Activated CD4-positive, alpha-beta T cell treated with anti-CD3 and anti-CD28 coated beads, Interleukin-2, amount 50 U/mL, for 48 hours (primary cell): ENCODE measurements at places on chromosomes 3 and 15.

GRCh38 chr3:82707035-82707434 is 945.6 kb upstream of the GBE1 start:
- no peak for DNase-seq

DNA sequence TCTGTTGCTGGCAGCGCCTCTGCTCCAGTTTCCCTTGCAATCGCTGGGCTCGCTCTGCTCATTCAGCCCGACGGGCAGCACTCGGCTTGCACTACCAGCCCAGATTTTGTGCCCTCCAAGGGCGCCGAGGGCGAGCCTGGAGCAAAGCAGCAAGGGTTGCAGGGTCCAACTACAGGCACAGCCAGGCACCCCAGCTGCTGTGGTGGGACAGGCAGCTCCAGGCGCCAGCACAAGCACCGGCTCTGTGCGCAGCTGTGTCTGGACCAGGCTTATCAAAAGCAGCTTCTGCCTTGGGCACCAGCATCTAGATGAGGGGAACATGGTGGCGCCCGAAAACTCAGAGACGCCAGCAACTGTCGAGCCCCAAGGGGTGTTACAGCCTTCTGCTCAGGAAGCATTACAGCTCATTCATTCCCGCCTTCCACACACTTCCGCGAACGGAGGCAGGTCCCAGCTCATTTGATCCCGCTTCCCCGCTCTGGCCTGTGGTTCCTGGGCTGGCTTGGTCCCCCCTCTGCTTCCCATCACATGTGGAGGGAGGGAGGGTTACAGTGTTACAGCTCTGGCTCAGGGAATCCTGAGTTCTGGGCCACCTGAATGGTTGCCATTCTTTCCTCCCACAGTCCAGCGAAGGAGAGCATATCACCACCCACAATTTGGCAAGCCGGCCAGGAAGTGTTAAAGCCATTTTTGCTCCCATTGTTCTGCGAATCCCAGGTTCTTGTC is 409.9 kb upstream of the ALCAM start:
- no peak for DNase-seq

GRCh38 chr3:30465454-30465853 is 140.9 kb upstream of the TGFBR2 start:
- DNase-seq = no peak

DNA sequence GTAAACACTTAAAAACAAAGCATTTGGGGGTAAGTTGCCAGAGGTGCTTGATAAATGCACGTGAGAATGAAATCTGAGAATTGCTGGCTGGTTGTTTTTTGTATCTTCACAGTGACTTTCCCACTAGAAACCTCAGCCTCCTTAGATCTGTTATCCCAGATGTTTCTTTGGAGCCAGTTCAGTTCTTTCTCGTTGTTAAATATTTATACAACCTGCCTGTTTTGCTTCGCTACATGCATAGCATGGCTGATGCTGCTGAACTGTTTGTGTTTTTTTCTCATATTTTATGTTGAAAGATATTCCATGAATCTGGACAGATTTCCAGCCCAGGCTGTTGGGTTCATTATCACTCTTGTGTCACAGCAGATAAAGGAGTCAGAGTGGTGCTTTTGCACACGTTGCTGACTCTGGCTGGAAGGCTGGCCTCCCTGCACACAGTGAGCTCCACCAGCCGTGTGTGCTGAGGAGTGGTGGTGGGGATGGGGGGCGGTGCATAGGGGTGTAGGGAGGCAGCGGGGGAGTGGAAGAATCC is 80.2 kb downstream of the ARNT2 start:
- DNase-seq = no peak

DNA sequence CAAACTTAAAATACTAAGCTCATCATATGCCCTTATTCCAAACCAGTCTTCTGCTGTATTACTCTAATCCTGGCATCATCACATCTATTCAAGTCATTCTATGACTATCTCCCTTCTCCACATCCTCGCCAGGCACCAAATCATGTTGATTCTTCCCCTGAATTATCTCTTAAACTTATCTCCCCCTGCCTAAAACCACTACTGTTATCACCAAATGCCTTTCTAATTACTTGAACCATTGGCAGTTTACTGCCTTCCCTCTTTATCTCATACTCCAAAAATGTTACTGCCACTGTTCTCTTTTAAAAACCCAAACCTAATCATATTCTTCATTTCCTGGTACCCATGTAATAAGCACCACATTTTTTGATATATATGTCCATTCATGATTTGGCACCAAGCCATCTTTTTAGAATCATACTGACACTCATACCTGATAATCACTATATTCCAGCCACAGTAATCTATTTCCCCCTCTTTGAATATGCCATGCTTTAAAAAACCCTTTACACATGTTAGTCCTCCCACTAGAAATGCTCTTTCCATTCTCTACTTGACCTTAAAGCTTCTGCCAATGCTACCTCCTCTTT is 126.8 kb downstream of the PEAK1 start:
- DNase-seq = no peak

- no peak for DNase-seq
These were observed at the start of gene TAGLN3 for GRCh38 chr3:111998636-111999483. TSS of gene TAGLN3 (plus strand) at chr3:111998922. CDS start at chr3:111999423, 501 bp downstream.

DNA sequence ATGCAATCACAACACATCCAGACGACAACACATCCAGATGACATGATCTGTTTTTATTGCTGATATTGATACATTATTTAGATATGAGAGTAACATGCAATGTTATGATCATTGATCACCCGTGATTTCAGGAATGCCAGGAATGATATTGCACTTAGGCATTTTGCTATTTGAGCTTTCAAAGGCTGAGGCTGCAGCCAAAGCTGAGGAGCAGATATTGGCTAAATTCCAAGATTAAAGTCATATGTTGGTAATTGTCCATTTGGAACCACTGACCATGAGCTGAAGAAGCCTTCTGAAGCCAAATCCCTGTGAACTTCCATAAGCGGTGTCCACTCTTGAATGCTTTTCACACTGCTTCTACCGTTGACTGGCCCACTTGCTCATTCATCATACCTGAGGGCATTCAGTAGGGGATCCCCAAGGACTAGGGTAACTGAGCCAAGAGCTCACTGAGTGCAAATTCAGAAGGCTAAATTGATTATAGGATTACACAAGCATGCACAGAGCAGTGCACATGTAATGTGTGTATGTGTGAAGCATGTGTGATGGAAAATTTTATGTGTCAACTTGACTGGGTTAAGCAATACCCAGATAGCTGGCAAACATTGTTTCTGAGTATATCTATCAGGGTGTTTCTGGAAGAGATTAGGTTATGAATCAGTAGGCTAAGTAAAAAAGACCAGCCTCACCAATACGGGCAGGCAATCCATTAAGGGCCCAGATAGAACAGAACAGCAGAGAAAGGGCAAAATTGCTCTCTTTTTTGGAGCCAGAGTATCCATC is 92.1 kb upstream of the PLAAT1 start:
- no peak for DNase-seq

- no peak for DNase-seq
These were observed 553.1 kb upstream of the CBLB start for GRCh38 chr3:106421909-106422308.

- no peak for DNase-seq
These were observed 286.5 kb upstream of the RBMS3 start for GRCh38 chr3:28994161-28994905.

GRCh38 chr15:26158176-26158575 is 295.0 kb upstream of the ATP10A start:
- no peak for DNase-seq

DNA sequence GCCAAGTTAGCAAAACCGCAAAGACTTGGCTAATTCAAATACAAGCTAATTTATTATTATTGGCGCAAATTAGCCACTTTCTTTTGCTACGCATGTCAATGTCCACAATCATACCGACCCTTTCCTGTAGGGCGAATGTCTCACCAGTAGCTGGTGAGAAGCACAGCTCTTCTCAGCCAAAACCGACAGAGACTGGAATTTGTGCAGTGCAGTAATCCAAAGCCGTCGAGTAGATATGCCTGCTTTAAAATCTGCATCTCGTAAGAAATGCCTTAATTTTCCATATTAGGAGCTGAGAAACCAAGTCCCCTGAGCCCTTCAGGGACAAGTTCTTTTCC is 614 bp upstream of the MINDY2 start:
- no peak for DNase-seq

DNA sequence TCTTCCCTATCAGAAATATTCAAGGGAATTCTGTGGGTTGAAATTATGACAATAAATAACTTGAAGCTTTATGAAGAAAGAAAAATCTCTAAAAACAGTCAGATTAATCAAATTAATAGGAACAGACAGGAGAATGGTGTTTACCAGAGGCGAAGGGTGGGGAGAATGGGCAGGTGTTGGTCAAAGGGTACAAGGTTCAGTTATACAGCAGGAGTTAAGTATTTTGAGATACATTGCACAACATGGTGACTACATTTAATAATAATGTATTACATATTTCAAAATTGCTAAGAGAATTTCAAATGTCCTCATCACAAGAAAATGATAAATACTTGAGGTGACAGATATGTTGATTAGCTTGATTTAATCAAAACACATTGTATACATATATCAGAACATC is 18.6 kb downstream of the SPCS1 start:
- no peak for DNase-seq

DNA sequence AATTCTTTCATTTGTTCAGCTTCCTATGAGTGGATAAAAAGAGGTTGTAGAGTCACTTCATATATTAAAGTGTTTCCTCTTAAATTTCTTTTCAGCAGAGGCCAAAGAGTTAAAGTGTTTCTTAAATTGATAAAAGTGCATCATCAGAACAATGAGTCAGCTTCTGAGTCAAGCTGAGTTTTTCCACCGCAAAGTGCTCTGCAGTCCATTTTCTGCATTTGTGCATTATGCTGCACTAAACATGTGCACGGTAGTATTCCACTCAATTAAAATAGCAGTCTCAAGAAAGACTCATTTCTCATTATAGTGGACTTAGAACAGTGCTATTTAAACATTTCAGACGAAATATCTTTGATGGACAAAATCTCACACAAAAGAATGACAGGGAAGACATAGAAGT is 152.0 kb downstream of the ZBBX start:
- no peak for DNase-seq

DNA sequence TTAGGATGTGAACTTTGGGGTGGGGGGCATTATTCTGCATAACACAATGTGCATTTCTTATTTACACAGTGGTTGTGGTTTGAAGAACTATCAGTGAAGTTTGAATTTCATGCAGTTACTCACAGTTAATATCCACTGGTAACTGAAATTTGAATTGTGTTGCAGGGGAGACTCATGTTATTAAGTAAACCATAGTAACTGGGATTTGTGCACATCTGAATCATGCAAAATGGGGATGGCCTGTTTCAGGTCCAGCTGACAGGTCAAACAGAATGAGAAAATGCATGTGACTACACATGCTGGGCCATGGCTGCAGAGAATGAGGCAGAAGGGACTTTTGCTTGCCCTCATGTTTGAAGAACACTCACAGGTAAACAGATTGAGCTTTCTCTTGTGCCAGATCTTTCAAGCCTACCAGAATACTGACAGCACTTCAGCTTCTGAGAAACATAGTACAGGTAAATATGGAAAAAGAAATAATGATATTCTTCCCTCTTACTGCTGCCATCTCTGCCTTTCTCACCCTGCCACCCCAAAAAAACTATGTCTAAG is 115.0 kb downstream of the POLQ start:
- DNase-seq = no peak

DNA sequence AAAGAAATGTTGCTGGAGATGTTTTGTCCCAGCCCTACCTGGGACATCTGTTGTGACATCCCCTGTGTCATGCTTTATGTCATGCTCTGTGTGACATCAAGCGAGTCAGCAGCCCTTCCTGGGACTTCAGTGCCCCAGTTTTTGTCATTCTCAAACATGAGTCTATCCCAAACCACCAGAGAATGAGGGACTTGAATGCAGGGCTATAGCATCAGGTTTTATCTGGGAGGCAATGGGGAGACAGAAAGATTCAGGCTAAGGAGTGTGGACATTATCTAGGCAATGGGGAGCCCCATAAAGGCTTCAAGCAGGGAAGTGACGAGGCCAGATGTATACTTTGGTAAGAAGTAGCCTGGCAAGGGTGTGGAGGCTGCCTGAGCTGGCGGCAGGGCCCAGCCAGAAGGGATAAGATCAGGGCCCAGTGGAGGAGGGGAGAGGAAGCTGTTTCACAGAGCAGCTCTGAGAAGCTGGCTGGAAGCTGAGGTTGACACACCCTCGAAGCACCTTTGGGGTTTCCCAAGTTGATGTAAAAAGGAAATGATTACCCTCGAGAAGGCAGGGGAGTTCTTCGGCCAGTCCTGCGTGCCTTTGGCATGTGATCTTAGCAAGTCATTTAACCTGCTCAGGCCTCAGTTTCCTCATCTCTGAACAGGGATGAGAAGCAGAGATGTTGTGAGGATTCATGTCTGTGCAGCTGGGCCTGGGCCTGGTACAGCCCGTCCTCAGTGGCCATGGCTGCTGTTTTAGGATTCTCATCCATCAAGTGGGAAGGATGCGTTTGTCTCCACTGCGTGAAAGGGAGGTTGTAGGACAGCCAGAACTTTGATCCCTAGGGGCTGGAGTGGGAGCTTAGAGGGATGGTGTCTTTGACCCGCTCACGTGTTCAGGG is 34.3 kb downstream of the IRAK2 start:
- peak; percentile 80 for DNase-seq

- no peak for DNase-seq
These were observed 28.8 kb upstream of the CCDC50 start for GRCh38 chr3:191300422-191300821.

- DNase-seq = no peak
These were observed 73.1 kb downstream of the XXYLT1 start for GRCh38 chr3:195197765-195198425.

DNA sequence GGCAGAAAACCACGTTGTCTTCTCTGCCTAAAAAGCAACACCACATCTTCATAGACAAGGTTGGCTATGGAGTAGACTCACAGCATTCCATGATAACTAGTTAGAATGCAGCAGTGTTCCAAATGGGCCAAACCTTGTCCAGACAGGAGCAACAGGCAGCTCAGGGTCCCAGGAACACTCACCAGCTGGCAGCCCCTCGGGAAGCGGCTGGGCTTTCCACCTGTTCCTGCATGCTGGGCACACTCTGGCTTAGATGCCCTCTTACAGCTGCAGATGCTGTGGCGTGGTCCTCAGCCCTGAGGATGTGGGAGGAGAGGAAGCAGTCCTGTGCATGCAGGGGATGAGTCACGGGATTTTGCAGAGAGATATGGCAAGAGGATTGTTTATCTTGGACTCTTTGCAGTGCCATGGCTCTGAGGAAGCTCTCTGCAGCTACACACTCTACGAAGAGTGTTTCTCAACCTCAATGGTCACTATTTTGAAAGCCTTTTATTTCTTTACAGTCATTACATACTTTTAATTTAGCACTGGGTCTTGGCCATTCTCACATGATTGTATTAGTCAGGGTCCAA is 11.3 kb downstream of the NRROS start:
- DNase-seq = no peak

- DNase-seq = no peak
These were observed 512 bp downstream of the IQCF5 start for GRCh38 chr3:51874889-51875288.

DNA sequence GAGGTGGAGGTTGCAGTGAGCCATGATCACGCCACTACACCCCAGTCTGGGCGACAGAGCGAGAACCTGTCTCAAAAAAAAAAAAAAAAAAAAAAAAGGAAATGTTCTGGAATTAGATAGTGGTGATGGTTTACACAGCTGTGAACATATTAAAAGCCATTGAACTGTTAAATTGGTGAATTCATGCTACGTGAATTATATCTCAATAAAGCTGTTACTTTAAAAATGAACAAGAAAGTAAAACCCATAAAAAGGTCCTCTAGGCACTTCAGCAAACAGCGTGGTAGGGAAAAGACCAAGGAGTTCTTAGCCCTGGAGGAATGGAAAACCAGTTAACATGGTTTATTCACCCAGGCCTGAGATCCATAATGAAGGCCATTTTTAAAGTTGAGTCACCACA is 180.1 kb downstream of the ATG7 start:
- DNase-seq = no peak
